ENCODE measurements at places on chromosomes 2 and 18.
A peak's percentile ranks its signal among the peaks of the same experiment; 100 is the strongest.

DNA sequence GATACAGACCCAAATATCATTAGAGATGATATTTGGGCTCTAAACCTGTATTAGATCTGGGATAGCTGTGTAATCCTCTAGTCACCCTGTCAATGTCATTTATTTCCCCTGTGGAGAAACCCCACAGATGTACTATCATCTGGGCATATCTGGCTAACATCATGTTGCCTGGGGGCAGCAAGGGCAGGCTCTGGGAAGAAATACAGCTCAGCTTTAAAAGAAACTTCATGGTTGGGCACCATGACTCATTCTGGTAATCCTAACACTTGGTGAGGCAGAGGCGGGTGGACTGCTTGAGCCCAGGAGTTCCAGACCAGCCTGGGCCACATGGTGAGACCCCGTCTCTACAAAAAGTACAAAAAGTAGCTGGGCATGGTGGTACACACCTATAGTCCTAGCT lies 282.5 kb downstream of the SLC8A1 start:
- DNase-seq = no peak

- no peak for DNase-seq
These were observed 19.6 kb downstream of the UGP2 start for GRCh38 chr2:63861220-63861822.

GRCh38 chr2:179951680-179952079 lies 55.4 kb downstream of the CWC22 start:
- no peak for DNase-seq

DNA sequence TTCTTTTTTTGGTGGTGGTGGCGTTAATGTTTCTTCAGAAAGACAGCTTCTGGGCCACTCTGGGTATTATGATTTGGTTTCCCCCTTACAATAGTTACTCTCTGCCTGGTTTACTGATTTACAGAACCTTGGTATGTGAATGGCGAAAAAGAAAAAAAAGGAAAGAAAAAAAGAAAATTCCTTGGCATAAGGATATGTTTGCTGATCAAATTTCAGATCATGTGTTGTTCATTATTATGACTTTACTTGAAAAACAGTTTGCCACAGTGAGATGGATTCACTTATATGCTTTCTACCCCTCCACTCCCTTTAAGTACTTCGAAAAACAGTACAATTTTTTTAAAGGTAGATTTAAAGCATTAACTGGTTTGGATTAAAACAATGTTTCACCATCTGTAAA lies 21.0 kb downstream of the BCL11A start:
- DNase-seq = no peak

DNA sequence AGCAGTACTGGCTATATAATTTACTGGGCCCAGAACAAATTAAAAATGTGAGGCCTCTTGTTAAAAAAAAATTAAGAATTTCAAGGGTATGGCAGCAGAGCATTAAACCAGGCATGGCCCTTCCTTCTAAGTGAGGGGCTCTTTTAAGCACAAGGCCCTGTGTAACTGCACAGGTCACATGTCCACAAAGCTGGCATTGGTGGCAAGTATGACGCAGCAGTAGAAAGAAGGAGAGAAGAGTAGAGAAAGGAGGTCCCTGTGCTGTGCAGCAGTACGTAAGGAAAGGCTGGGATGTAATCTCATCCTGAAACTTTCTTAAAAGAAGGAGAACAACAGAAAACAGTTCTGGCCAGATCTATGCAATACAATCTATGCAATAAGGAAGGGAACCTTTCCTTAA lies 51.2 kb downstream of the MBD2 start:
- DNase-seq = no peak

- DNase-seq = peak; percentile 95
These were observed 455 bp upstream of the DLX1 start for GRCh38 chr2:172084645-172085459.
